Subcutaneous adipose tissue (tissue), 4 donors: ENCODE measurements at places on chromosomes 16 and 17. TPM values are rescaled to one million over a fixed set of nuclear protein-coding genes. Genes with fewer than 3 reads are reported as not detected.

The ARMC5 gene
- 5.9 TPM for total RNA-seq

The AOC2 gene
- 10.0 TPM for total RNA-seq

The IGFALS gene
- total RNA-seq: not detected

The UMOD gene
- total RNA-seq: not detected

The FBXW10B gene
- total RNA-seq: 0.34 TPM

The KRT13 gene
- total RNA-seq: not detected

The VMO1 gene
- 54.9 TPM for total RNA-seq

The HS3ST3A1 gene
- total RNA-seq: 0.19 TPM

The SLC47A2 gene
- not detected for total RNA-seq

The MCRIP2 gene
- 19.2 TPM for total RNA-seq

The MRPS23 gene
- total RNA-seq: 12.1 TPM

The UNC45B gene
- not detected for total RNA-seq

The NPIPB13 gene
- total RNA-seq: 3.5 TPM
